ENCODE measurements at places on chromosomes 2 and 18.

DNA sequence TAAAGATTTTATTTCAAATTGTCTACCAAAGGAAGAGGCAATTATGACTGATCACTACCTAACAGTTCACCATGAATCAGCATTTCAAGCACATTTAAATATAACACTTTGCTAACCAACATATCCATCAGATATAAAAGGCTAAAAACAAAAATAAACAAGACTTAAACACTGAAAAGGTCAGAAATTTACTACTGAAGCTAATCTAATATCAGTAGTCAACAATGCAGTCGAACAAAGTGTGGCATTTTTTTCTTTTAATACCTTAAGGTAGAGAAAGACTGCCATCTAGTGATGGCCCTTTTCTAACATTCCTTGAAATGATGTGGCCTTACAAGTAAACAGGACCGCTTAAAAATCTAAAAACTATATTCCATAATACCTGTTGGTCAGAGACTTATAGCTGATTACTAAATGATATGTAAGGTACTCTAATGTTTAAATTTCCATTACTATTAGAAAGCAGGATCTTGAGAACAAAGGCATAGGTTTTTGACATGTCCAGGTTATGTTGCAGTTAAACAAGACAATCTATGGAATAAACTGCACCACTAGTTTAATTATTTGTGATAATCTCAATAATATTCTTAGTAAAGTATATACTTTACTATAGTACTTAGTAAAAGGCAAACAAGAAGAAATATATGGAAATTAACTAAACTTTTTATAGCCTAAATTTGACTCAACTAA, 80.0 kb downstream of the EXOC6B start:
- no peak for DNase-seq

- no peak for DNase-seq
Measured at GRCh38 chr2:130259594-130259993, 61.4 kb upstream of the TUBA3E start.

DNA sequence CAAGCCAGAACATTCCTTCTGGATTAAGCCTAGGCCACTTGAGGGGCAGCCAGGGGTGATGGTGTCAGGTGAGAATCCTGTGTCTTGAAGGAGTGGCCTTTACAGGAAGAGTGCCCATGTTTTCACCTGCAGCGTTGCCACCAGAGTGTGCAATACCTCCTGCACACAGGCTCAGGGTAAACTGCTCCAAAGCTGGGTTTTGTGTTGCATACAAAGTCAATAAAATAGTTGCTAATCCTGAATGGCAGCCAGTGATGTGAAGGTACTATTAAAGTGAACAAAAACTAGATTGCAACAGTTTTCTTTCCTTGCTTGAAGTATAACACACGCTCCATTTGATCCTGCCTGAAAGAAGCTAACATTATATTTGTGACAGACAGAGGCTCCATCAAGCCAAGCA, 64.4 kb upstream of the NRP2 start:
- DNase-seq, result no peak

DNA sequence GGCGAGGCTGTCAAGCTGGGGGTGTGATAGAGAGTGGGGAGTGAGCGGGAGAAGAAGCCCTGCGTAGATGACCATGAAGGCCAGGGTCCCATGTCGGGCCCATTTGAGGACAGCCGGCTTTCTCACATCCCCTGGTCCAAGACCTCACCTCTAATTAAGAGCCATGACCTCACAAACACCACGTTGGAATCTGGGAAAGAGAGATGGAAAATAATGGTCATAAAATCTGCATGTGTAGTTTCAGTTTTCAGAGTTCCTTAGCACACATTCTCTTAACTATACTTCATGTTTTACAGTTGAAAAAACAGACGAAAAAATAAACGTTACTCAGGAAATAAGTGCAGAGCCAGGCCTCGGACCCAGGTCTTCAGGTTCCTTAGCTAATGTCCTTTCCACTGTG, 244.8 kb upstream of the SIX2 start:
- DNase-seq, result no peak

DNA sequence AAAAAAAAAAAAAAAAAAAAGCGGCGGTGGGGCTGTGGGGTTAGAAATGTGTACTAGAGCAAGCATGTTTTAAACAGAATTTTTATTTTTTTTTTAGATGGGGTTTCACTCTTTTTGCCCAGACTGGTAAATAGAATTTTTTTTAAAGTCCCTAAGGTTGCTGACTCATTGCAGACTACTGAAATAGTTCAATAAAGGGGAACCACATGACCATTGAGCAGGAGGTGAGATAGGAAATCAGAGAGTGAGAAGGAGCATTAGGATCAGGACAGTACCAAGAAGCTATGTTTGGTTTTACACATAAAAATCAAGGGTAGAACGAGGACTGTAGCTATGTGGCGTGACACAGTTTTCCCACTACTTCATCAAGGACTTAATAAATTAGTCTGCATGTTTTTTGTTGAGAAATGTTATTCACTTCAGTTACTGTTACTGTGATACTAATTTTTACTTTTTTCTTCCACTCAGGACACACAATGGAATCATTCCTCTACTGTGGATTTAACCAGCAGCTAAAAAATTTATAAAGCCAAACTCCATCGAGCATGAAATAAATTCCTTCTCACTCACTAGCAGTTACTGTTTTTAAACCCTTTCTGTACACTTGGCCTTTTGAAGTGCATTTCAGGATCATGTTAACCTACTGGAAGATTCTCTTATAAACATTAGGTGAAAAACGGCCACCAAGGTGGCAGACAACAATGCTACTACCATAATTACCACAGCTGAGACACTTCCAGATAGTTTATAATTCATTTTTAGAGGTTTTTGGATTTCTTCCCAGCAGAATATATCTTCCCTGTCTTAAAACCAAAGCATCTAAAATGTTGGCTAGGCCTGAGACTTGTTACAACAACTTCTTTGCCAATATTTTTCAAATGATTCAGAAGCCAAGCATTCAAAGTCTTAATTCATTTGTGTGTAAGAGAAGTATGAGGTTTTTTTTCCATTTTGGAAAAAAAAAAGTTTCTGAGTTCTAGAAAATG, 33.2 kb downstream of the LAMA1 start:
- no peak for DNase-seq

- DNase-seq, result no peak
Measured at GRCh38 chr2:105802587-105802986, 57.9 kb downstream of the NCK2 start.

- no peak for DNase-seq
Measured at GRCh38 chr2:204535764-204536163, 9.5 kb upstream of the PARD3B start.

All from NCI-H187 treated with DMSO at 0.1 percent for 48 hours (cell line).